ENCODE measurements at places on chromosomes 6 and 20. TPM values are rescaled to one million over a fixed set of nuclear protein-coding genes. Genes with fewer than 3 reads are reported as not detected.

SLC22A16 gene
- not detected for total RNA-seq

SGK2 gene
- 0.18 TPM for total RNA-seq

PHACTR1 gene
- total RNA-seq: 0.58 TPM

ENPP4 gene
- 8.6 TPM for total RNA-seq

SYCP2L gene
- total RNA-seq: not detected

HS3ST5 gene
- not detected for total RNA-seq

RRAGD gene
- total RNA-seq: 16.0 TPM

NFATC2 gene
- 31.0 TPM for total RNA-seq

SRMS gene
- total RNA-seq: not detected

DPPA5 gene
- not detected for total RNA-seq

SLC4A11 gene
- total RNA-seq: 1.8 TPM

TRIM40 gene
- not detected for total RNA-seq

PNLDC1 gene
- total RNA-seq: 0.31 TPM

FAM217A gene
- total RNA-seq: not detected

SNPH gene
- total RNA-seq: 3.6 TPM

HLA-DRB1 gene
- total RNA-seq: 5.1 TPM

SPATS1 gene
- not detected for total RNA-seq

PAK5 gene
- total RNA-seq: not detected

TAAR1 gene
- not detected for total RNA-seq

SIM1 gene
- total RNA-seq: not detected

IL17A gene
- not detected for total RNA-seq

CPNE5 gene
- 1.2 TPM for total RNA-seq

DACT2 gene
- total RNA-seq: not detected

TOX2 gene
- total RNA-seq: 0.52 TPM

HRH3 gene
- not detected for total RNA-seq

SLC22A3 gene
- not detected for total RNA-seq

DUSP15 gene
- not detected for total RNA-seq

LPIN3 gene
- 1.8 TPM for total RNA-seq

ULBP3 gene
- total RNA-seq: 1.1 TPM

CTAGE9 gene
- not detected for total RNA-seq

TMEM14C gene
- 70.7 TPM for total RNA-seq

SNX9 gene
- 63.4 TPM for total RNA-seq

CST7 gene
- total RNA-seq: 44.7 TPM

OR12D2 gene
- total RNA-seq: not detected

IL17F gene
- total RNA-seq: not detected

TREM1 gene
- total RNA-seq: 0.30 TPM

FERMT1 gene
- 0.32 TPM for total RNA-seq

CD83 gene
- total RNA-seq: 45.0 TPM

MCCD1 gene
- total RNA-seq: not detected

PAX1 gene
- total RNA-seq: not detected

OXT gene
- 0.47 TPM for total RNA-seq

ANKEF1 gene
- 3.6 TPM for total RNA-seq

PCK1 gene
- total RNA-seq: not detected

HEY2 gene
- total RNA-seq: not detected

GHRH gene
- total RNA-seq: not detected

SNX21 gene
- 1.3 TPM for total RNA-seq

PTCHD4 gene
- not detected for total RNA-seq

DNAH8 gene
- total RNA-seq: 0.08 TPM

PXT1 gene
- total RNA-seq: 0.10 TPM

STX11 gene
- 39.0 TPM for total RNA-seq

TMX4 gene
- 26.2 TPM for total RNA-seq

KHDC1L gene
- not detected for total RNA-seq

FAM110A gene
- 21.4 TPM for total RNA-seq

PTCRA gene
- total RNA-seq: not detected

RAMACL gene
- total RNA-seq: 0.21 TPM

PRDM13 gene
- 0.10 TPM for total RNA-seq

All from activated naive CD8-positive, alpha-beta T cell treated with anti-CD3 and anti-CD28 coated beads for 36 hours (primary cell).